ENCODE measurements at places on chromosomes 1 and 21.

- DNase-seq, result no peak
Measured at GRCh38 chr1:54167422-54168139, 14.8 kb upstream of the CDCP2 start.

- no peak for DNase-seq
Measured at GRCh38 chr21:42160765-42161164, 58.2 kb upstream of the ABCG1 start.

- DNase-seq, result no peak
Measured at GRCh38 chr1:64248065-64248464, 44.6 kb downstream of the UBE2U start.

GRCh38 chr1:66580081-66580480 is 46.1 kb downstream of the SGIP1 start:
- DNase-seq, result no peak

GRCh38 chr1:236673289-236673919 is 12.9 kb upstream of the ACTN2 start:
- no peak for DNase-seq

GRCh38 chr1:3653286-3653618 is 936 bp downstream of the TP73 start:
- no peak for DNase-seq

DNA sequence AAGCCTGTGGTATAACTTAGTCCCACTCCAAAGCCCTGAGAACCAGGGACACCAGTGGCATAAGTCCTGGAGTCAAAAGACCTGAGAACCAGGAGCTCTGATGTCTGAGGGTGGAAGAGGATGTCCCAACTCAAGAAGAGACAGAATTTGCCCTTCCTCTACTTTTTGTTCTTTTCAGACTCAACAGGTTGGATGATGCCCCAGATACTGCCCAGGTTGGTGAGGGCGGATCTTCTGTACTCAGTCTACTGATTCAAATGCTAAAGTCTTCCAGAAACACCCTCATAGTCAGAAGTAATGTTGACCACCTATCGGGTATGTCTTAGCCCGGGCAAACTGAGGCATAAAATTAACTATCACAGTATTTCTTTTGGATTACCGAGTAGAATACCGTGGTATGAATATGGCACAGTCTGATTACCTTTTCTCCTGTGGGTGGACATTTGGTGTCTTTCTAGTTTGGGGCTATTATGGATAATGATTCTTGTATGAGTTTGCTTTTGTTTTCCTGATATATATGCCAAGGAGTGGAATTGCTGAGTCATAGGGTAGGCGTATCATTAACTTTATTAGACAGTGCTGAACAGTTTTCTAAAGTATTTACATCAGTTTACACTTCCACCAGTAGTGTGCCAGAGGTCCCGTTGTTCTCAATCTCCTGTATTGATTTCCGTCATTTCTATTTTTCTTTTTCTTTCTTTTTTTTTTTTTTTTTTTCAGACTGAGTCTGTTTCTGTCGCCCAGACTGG is 3.2 kb upstream of the CHAF1B start:
- DNase-seq, result no peak

All from NCI-H1694 treated with DMSO at 0.1 percent for 48 hours (cell line).